Spinal cord (tissue), 10 donors: ENCODE measurements at places on chromosomes 2 and 18. TPM values are rescaled to one million over a fixed set of nuclear protein-coding genes. Genes with fewer than 3 reads are reported as not detected.

SP100 gene
- total RNA-seq: 43.2 TPM

ARHGEF4 gene
- total RNA-seq: 71.0 TPM

GRCh38 chr18:7566567-7567473, at the start of gene PTPRM:
Gene PTPRM, plus strand, starts transcription at chr18:7567316. Its CDS starts 503 bp downstream, at chr18:7567819.
- H3K4me1 ChIP-seq: peaks cover 5% of the 10 kb centered on the region
- peak within 1 kb of the TSS; percentile 87 for H3K27ac ChIP-seq
- peak; percentile 70 for DNase-seq
- no peaks in the 10 kb centered on the region for H3K36me3 ChIP-seq

- no peaks in the 10 kb centered on the region for H3K27me3 ChIP-seq
- DNase-seq: no peak
- peaks cover 2% of the 10 kb centered on the region for H3K36me3 ChIP-seq
- peaks cover 17% of the 10 kb centered on the region for H3K4me1 ChIP-seq
- no peak overlapping the region for H3K27ac ChIP-seq
Measured at GRCh38 chr2:208179028-208179609, 10.7 kb downstream of the C2orf80 start.

IL1RN gene
- 1.8 TPM for total RNA-seq

CPLX4 gene
- 0.20 TPM for total RNA-seq

MOCOS gene
- total RNA-seq: 0.89 TPM

DNA sequence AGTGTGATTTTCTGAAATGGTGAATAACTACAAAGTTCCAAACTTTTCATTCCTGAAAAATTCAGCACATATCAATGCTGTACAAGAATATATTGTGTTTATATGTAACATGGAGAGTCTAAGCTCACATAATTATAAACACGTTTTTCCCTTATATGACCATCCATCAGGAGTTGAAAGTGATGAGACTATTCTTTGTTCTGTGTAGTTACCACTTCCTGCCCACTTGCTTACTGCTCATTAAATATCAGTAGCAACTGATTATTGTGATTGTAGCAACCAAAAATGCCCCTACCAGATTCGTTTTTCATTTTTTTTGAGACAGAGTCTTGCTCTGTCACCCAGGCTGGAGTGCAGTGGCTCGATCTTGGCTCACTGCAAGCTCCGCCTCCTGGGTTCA, 30.8 kb downstream of the OTX1 start:
- H3K27me3 ChIP-seq: no peaks in the 10 kb centered on the region
- DNase-seq: no peak
- no peaks in the 10 kb centered on the region for H3K4me1 ChIP-seq
- no peaks in the 10 kb centered on the region for H3K36me3 ChIP-seq
- H3K4me3 ChIP-seq: no peak overlapping the region

- no peak overlapping the region for H3K27ac ChIP-seq
- no peaks in the 10 kb centered on the region for H3K36me3 ChIP-seq
- no peak overlapping the region for H3K4me3 ChIP-seq
- no peaks in the 10 kb centered on the region for H3K4me1 ChIP-seq
- no peak for DNase-seq
- no peaks in the 10 kb centered on the region for H3K27me3 ChIP-seq
Measured at GRCh38 chr18:54184836-54185235, 39.6 kb downstream of the MBD2 start.

DNA sequence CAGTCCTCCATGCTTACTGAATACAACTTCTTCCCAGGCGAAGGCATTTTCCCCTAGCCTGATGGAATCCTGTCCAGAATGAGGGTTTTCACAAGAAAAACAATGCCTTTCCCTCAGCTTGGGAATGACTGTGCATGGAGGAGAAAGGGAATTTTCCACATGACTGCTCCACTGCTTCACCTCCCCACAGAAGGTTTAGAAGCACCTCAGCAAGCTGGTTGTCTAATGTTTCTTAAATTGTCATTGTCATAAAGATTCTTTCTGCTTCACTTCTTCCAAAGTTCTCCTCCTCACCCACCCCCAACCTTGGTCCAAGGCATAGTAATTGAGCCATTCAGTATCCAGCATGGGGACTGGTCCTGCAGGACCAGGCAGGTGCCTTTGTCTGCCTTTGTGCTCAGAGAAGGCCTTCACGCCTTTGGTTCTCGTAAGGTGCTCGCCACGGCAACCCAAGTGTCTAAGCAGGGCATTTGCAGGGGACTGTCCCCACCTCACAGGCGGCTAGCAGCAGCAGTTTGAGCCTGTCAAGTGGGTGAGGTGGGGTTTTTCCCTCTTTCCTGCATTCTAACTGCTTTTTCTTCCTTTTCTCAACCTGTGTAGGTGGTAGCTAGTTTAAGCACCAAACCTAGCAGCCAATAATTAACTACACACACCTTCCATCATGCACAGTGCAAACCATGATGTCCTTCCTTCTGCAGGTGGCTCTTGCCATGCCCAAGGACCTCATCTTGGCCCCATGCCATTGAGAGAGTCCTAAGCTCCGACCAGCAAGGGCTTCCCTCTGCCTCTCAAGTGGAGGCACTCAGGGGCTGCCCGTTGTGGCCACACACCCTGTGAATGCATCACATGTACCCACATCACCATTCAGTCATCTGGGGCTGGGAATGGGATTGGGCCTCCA, 65.7 kb upstream of the BCL2L11 start:
- H3K4me3 ChIP-seq: no peak overlapping the region
- H3K27ac ChIP-seq: no peak overlapping the region
- no peaks in the 10 kb centered on the region for H3K27me3 ChIP-seq
- H3K36me3 ChIP-seq: no peaks in the 10 kb centered on the region

DNA sequence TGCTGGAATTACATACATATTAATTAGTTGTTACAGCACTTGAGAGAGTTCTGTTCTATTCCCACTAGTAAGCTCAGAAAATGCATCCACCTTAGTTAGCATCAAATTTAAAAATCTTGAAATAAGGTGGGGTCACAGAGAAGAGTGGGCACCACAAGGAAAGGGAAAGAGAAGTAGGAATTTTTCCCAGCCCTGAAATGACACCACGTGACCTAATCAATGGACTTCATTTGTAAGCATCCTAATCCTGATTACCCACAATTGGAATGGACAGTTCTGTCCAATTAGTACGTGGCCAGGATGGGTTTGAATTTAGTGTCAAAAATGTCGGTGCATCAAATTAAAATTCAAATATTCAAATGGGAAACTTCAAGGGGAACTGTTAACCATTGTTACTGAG, 186.8 kb downstream of the FIGN start:
- no peak for DNase-seq
- H3K27me3 ChIP-seq: no peaks in the 10 kb centered on the region
- H3K27ac ChIP-seq: no peak overlapping the region
- H3K4me1 ChIP-seq: no peaks in the 10 kb centered on the region
- no peak overlapping the region for H3K4me3 ChIP-seq

GRCh38 chr2:101609433-101609832, 88.1 kb upstream of the MAP4K4 start:
- H3K4me3 ChIP-seq: no peak overlapping the region
- H3K4me1 ChIP-seq: no peaks in the 10 kb centered on the region
- DNase-seq: no peak
- H3K36me3 ChIP-seq: no peaks in the 10 kb centered on the region
- H3K27ac ChIP-seq: no peak overlapping the region

ANKRD29 gene
- total RNA-seq: 8.7 TPM

DNA sequence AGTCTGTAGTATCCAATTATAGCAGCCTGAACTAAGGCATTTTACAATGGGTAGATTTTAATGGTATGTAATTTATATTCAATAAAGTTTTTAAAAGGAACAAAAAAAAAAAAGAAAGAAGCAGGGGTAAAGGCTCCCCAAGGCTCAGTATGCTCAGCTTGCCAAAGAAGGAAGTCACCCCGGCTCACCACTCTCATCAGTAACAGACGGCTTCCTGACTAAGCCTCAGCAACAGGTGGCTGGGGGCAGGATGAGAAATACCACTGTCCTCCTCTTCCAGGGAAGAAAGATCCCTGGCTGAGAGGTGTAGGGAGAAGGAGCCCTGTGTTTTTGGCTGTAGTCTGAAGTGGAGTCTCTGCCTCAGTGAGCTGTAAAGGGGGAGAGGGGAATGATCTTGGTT, 121.2 kb downstream of the ARHGEF4 start:
- no peak overlapping the region for H3K27ac ChIP-seq
- no peaks in the 10 kb centered on the region for H3K36me3 ChIP-seq
- H3K27me3 ChIP-seq: no peaks in the 10 kb centered on the region
- H3K4me1 ChIP-seq: peaks cover under 1% of the 10 kb centered on the region
- DNase-seq: no peak

- peaks cover 3% of the 10 kb centered on the region for H3K27me3 ChIP-seq
- H3K36me3 ChIP-seq: no peaks in the 10 kb centered on the region
Measured at GRCh38 chr2:164840930-164841718, 499 bp downstream of the COBLL1 start.

- H3K27ac ChIP-seq: peak overlapping the region; percentile 90
- peak; percentile 83 for DNase-seq
- H3K4me1 ChIP-seq: peaks cover 59% of the 10 kb centered on the region
- H3K27me3 ChIP-seq: no peaks in the 10 kb centered on the region
- no peaks in the 10 kb centered on the region for H3K36me3 ChIP-seq
- peak overlapping the region; percentile 45 for H3K4me3 ChIP-seq
Measured at GRCh38 chr2:231680992-231681852, 27.1 kb upstream of the PTMA start.

GRCh38 chr2:118084491-118085089, 3.7 kb upstream of the INSIG2 start:
- H3K27ac ChIP-seq: no peak overlapping the region
- no peaks in the 10 kb centered on the region for H3K4me1 ChIP-seq
- H3K4me3 ChIP-seq: no peak overlapping the region
- H3K27me3 ChIP-seq: no peaks in the 10 kb centered on the region
- H3K36me3 ChIP-seq: no peaks in the 10 kb centered on the region

- DNase-seq: no peak
- H3K27ac ChIP-seq: no peak overlapping the region
- no peaks in the 10 kb centered on the region for H3K36me3 ChIP-seq
- no peaks in the 10 kb centered on the region for H3K27me3 ChIP-seq
- H3K4me1 ChIP-seq: no peaks in the 10 kb centered on the region
Measured at GRCh38 chr2:34316788-34317187, 717.7 kb upstream of the FAM98A start.

SIX2 gene
- total RNA-seq: 0.40 TPM

GATA6 gene
- 4.6 TPM for total RNA-seq

SCN2A gene
- total RNA-seq: 24.2 TPM

DNA sequence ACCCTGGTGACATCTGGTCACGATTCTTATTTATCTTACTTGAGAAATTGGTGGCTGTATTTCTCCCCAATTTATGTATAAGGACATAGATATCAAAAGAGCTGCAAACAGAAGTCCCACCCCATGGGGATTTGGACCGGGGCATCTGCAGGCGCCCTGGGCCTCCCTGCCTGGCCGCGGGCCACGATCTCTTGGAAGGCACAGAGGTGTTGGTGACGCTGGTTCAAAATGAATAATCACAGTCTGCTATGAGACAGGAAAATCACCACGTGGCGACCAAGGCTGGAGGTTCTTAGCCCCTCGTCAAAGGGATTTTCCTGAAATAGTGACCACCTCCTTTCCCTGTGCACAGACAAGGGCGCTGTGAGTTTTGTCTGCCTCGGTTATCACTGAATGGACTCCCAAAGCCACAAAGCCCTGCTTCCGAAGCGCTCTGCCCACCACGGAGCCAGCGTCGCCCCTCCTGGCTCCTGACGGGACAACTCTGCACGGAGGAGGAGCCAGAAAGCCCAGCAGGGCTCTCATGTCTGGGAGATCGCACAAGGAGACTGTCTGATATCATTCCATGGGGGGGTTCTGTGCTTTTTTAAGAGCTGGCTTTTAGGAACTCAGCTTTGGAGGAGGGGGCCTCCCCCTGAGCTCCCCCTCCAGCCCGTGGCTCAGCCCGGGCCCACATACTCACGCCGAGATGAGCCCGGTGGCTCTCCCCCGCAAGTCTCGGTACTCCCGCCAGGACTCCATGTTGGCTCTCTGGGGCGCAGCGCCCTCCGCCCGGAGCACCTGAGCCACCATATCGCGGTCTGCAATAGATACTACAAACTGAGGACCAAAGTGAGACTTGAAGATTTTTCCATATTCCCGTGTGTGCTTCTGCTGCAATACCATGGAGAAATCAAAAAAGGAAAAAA, 14.6 kb downstream of the CYP27C1 start:
- no peak for DNase-seq
- peaks cover 10% of the 10 kb centered on the region for H3K4me1 ChIP-seq
- H3K27ac ChIP-seq: no peak overlapping the region
- peaks cover 3% of the 10 kb centered on the region for H3K36me3 ChIP-seq
- no peaks in the 10 kb centered on the region for H3K27me3 ChIP-seq
- H3K4me3 ChIP-seq: no peak overlapping the region

GRCh38 chr18:11034884-11035283, 114.5 kb downstream of the PIEZO2 start:
- no peaks in the 10 kb centered on the region for H3K27me3 ChIP-seq
- H3K27ac ChIP-seq: no peak overlapping the region
- DNase-seq: no peak

ZNF892 gene
- total RNA-seq: 16.2 TPM

DNA sequence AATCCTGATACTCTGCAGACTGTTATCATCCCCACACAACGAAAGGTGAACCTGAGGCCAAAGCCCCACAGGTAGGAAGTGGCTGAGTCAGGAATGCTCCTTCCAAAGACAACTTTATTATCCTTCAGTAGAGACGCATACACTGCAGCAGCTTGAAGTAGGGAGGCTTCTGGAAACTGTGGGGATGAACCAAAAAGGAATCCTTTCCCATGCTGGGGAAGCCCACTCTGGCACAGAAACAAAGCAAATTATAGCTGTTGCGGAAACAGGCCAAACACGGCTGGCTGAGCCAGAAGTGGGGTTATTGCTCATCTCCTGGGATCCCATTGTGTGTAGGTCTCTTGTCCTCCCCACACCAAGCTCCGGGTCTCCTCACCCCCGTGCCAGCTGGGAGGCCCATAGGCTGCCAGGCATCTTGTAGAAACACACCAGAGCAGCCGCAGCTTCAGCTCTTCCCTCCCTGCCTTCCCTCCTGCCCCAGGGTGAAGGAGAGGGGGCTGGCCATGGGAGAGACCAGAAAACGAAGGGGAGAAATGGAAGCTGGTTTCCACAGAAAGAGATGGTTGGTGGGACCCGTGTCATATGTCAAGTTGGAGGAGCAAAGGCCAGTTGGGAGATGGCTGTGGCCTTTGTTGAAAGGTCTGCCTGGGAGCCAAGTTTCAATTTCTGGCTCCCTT, 176.9 kb upstream of the NABP1 start:
- H3K36me3 ChIP-seq: no peaks in the 10 kb centered on the region
- no peak for DNase-seq
- peaks cover 14% of the 10 kb centered on the region for H3K4me1 ChIP-seq

GRCh38 chr18:27614951-27615844, 430.1 kb upstream of the CHST9 start:
- no peaks in the 10 kb centered on the region for H3K36me3 ChIP-seq
- H3K27ac ChIP-seq: no peak overlapping the region
- no peak for DNase-seq
- H3K27me3 ChIP-seq: no peaks in the 10 kb centered on the region
